ENCODE measurements at places on chromosomes 5 and 9. TPM values are rescaled to one million over a fixed set of nuclear protein-coding genes. Genes with fewer than 3 reads are reported as not detected.

- DNase-seq: no peak
These were observed 316.1 kb downstream of the DMRT2 start for GRCh38 chr9:1366276-1366675.

CHSY3 gene
- polyA plus RNA-seq: 3.0 TPM

GRCh38 chr9:34623374-34624235, 3.3 kb upstream of the DCTN3 start:
- DNase-seq: no peak

EIF4EBP3 gene
- polyA plus RNA-seq: 14.9 TPM

DNA sequence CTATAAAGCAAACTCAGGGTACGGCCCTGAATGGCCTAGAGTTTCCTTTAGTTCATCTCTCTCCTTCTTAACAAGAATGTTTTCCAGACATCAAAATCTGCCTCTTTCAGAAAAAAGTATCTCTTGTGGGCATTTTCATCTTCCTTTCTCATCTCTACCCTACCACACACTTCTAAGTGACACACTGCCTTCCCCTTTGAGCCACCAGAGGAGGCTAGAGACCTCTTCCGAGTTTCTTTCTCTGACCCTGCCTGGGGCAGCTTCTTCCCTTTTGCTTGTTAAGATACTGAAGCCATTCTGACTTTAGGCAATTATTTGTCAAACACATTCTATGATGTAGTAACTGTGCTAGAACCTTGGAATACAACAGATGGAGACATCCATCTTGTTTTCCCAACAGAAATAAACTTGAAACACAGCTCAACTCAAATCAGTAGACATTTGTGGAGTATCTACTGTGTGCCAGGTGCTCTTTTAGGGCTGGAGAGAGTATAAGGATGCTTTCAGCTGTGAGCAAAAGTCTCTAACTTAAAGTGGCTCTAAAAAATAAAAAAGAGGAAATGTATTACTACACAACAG, 8.6 kb upstream of the SV2C start:
- DNase-seq: no peak

SLC6A3 gene
- polyA plus RNA-seq: 0.45 TPM

DNA sequence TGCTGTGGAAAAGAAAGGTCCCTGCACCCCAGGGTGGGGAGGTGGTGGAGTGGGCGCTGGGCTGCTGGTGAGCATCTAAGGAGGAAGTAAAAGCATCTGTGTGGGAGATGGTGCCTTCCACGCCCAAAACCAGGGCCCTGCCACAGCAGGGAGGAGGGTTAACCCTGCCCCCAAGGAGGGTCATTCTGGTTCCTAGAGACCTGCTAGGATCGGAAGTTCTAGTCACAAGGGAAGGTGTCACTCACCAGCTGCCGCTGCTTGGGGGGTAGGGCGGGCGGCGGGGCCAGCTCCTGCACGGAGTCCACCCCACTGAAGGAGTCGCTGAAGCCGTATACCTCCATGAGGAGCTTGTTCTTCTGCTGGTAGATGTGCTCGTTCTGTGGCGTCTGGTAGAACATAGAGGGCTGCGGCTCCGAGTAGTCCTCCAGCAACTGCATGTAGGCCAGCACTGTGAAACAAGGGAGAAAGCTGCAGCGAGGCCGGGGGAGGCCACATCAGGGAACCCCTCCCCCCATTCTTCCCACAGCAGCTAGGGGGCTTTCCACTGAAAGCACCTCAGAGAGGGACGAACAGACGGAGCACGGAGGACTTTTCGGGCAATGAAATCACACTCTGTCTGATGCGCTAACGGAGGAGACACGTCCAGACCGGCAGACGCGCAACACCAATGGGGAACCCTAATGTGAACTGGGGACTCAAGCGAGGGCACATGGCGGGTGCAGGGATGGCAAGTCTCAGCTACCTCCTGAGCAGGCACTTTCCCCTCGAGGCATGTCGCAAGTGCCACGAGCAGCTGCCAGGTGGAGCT, 76.4 kb downstream of the PRRT1B start:
- no peak for DNase-seq

- no peak for DNase-seq
These were observed 154.0 kb downstream of the CDH6 start for GRCh38 chr5:31347552-31347905.

GRCh38 chr5:73998489-73998888, 372.5 kb downstream of the ARHGEF28 start:
- DNase-seq: no peak

MARVELD2 gene
- polyA plus RNA-seq: 29.2 TPM

- no peak for DNase-seq
These were observed 38.3 kb downstream of the SLC1A3 start for GRCh38 chr5:36644727-36645126.

HAVCR1 gene
- 0.72 TPM for polyA plus RNA-seq

GRCh38 chr5:143207058-143207457, 196.4 kb downstream of the NR3C1 start:
- no peak for DNase-seq

DNA sequence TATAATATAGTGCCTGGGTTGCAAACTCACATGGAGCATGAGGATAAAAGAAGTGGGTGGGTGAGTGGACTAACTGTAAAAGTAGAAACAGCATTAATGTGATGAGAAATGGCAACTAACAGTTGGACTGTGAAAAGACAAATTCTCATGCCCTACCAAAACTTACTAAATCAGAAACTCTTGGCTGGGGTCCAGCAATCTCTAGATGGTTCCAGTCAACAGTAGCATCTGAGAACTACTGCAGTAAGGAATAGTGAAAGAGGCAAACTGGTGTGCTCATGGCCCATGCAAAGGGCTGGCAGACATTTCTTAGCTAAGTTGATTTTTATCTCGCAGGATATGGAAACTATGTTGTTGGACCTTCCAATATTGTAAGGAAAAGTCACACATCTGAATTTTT, 150.3 kb downstream of the PIK3R1 start:
- DNase-seq: no peak

DNA sequence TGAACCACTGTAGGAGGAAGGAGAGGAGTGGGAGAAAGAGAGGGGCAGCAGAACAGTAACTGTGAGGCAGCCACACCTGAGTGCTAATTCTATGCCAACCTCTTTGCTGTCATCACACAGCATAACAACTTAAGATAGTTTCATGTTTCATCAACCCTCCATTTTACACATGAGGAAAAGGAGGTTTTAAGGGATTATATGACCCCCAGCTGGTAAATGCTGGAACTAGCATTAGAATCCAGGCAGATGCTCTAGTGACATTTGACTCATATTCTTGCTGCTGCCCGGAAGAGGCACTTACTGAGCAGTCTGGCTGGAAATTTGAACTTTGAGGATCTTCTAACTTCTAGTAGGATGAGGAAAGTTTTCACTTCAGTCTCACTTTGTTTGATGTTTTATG, 24.1 kb upstream of the VLDLR start:
- DNase-seq: no peak

- DNase-seq: no peak
These were observed 3.0 kb downstream of the HNRNPAB start for GRCh38 chr5:178207183-178207916.
